ENCODE measurements at places on chromosomes 16 and 17.
A peak's percentile ranks its signal among the peaks of the same experiment; 100 is the strongest.

GRCh38 chr16:15925631-15926030 lies 23.8 kb upstream of the ABCC1 start:
- DNase-seq: no peak

GRCh38 chr16:55663765-55664677 lies 8.2 kb downstream of the SLC6A2 start:
- no peak for DNase-seq

DNA sequence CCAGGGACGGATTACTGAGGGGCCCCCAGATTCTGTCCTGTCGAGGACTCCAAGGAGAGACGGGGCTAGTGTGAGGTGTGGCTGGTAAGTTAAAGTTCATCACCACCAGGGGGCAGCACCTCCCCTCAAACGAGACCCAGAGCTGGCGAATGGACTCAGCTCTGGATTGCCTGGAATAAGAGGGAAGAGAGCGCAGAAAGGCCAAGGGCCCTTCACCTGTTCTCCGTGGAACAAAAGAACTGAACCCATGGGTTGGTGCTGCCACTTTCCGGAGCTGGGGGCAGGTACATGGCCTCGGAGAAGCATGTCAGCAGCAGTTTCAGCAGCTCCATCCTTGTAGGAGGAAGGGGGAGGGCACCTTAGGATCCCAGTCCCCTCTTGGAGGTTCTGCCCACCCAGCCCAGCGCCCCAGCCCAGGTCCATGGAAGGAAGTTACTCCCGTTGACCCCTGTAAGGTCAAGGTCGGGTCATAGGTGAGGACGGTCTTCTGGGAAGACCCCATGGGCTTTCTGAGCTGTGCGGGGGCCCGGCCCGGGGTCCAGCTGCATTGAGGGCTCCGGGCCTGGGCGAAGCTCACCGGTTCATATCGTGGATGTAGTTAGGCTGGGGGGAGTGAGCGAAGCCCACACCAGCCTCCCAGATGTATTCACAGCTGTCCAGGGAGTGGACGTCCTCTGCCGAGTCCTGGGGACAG lies 10.8 kb downstream of the HID1 start:
- DNase-seq: peak; percentile 71

DNA sequence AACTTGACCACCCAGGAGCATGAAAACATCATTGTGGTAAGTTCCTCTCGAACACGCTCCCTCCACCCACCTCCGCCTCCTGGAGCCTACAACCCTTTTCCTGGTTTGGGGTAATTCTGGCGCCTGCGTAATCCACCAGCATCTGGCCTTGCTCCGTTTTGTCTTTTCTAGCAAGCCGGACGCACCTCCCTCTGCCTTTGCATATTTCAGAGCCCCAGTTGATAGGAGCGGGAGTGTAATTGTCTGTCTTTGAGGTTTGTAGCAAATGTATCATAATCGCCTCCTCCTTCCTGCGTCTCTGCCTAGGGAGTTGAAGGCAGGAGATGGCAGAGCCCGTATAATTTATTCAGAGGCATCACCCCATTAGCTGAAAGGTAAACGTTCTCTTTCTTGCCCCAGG lies 121.3 kb upstream of the PLCG2 start:
- no peak for DNase-seq

GRCh38 chr17:8405499-8406016 lies 7.9 kb upstream of the RNF222 start:
- DNase-seq: no peak

DNA sequence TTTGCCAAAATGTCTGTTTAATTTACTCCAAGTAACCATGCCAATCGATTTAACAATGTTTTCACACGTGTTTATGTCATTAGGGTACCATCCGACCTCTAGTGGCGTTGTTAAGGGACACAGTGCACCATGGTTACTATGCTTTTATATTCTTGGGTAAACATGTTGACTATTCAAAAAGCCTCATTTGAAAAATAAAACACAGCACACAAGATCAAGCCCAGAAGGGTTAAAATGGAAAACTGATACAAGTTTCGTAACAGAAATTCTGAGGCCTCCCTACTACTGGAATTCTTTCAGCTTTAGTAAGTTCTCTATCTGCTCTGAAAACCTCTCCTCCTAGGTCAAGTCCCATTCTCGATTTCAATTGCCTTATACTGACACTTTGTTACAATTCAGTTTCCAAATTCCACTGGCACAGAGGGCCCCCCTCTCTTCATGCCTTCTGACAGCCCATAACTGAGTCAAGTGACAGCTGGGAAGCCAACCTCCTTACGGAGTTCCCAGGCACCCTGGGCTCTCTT lies 2.1 kb downstream of the CFAP20 start:
- no peak for DNase-seq

DNA sequence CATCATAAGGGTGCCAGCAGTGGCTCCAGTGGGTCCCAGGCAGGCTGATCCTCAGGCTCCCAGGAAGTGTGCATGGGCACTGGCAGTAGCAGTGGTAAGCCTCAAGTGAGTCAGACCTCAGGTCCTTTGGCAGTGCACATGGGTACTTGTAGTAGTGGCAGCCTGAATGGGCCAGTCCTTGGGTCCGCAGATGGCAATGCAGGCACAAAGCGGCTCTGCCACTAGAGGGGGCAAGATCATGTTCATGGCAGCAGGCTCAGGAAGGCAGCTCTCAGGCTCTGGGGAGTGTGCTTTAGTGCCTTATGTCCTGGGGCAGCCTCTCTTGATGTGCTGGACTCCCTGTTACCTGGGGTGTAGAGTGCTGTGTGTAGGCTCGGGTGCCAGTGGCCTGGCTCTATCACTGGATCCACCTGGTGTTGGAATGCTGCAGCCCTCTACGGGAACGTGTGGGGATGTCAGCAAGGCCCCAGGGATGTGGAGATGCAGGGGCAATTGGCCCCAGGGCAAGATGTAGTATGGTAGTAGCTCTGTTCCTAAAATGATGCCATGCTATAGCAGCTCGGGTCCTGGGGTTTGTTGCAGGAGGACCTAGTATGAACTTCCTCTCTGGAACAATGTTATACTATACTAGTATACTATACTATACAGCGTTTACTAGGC lies 11.0 kb downstream of the ACSM3 start:
- peak; percentile 55 for DNase-seq

- DNase-seq: no peak
Observed at GRCh38 chr16:66003201-66003600, 363.3 kb upstream of the CDH5 start.

DNA sequence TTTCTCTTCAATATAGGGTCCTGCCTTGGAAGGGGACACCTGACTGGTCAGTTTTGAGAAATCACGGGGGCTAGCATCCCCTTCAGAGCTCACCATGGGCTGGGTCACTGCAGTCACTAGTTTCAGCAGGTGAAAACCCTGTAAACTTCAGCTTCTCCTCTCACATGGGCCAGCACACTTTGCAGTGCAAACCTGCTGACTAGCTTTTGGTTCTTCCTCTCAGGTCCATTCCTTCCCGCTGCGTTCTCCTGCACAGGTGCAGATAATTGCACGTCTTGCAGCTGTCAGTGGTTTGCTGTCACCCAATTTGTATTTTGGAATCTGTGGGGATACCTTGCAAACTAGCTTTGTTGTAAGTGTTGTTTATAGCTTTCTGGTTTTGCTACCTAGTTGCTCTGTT lies 95.1 kb downstream of the LYRM1 start:
- DNase-seq: no peak

- no peak for DNase-seq
Observed at GRCh38 chr16:68366062-68366461, 55.2 kb downstream of the PRMT7 start.

DNA sequence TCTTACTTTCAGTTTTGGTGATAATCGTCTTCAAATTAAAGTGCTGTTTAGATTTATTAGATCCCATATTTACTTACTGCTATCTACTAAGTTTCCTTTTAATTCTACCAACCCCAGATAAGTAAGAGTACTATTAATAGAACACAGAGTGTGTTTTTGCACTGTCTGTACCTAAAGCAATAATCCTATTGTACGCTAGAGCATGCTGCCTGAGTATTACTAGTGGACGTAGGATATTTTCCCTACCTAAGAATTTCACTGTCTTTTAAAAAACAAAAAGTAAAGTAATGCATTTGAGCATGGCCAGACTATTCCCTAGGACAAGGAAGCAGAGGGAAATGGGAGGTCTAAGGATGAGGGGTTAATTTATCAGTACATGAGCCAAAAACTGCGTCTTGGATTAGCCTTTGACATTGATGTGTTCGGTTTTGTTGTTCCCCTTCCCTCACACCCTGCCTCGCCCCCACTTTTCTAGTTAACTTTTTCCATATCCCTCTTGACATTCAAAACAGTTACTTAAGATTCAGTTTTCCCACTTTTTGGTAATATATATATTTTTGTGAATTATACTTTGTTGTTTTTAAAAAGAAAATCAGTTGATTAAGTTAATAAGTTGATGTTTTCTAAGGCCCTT lies 56.8 kb downstream of the HLF start:
- no peak for DNase-seq

DNA sequence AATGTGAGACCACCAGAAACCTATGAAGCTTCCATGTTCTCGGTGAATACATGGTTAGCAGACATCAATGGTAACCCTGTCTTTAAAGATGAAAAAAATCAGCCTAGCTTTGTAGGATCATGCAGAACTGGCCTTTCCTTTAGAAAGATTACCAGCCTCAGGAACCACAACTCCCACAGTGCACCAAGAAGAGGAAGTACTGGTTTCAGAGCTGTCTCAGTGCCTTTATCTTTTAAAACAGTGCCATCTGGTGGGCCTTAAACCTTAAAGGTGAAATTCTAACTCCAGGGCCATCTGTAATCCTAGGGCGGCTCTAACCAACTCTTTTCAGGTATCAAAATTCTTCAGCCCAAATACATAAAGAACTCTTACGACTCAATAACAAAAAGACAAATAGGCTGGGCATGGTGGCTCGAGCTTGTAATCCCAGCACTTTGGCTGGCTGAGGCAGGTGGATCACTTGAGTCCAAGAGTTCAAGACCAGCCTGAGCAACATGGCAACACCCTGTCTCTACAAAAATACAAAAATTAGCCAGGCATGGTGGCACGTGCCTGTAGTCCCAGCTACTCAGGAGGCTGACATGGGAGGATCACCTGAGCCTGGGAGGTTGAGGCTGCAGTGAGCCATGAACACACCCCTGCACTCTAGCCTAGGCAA lies 5.4 kb downstream of the ATPAF2 start:
- no peak for DNase-seq

DNA sequence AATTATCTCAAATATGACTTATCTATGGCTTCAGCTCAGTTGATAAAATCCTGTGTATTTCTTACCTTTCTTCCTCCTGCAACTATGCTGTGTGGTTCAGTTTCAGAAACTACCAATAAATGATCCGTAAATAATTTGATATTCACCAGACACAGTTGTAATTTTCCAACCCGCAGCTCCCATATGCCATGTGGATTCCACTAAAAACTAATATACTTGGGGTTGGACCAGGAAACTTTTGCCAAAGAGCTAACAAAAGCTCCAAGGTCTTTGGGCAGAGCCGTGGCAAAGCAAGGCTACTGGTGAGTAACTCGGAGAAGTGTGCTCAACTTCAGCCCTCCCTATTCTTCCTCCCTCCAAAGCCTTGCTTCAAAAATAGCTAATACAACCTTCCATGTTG lies 2.3 kb upstream of the CHST6 start:
- no peak for DNase-seq

GRCh38 chr17:66398617-66399016 lies 96.2 kb downstream of the PRKCA start:
- no peak for DNase-seq

DNA sequence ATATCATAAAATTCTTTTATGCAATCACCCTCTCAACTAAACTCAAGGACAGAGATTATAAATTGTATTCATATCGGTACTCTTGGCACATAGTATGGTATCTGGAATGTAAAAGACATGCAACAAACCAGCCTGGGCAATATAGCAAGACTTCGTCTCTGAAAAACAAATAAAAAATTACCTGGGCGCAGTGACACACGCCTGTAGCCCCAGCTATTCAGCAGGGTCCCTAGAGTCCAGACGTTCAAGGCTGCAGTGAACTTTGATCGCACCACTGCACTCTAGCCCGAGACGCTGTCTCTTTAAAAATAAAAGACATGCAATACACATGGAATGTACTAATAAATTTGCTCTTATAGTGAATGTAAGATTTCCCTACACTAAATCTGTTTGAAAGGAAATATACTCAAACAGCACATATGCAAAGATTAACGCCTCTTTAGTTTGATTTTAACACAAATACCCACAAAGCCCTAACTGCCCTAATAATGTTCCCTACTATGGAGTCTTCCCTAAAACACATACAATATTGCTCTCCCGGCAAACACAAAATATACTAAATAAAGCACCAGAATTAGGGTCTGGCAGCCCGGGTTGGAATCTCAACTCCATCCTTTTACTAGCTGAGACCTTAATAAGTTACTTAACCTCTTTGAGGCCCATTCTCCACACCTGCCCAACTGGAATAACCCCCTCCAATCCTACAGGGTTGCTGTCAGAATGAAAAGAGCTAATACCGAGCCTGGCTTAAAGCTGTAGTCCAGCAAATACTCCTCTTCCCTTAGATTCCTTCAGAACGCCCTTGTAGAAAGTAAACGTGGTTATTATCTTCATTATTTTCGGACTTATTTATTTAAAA lies 1.2 kb downstream of the ABCA5 start:
- DNase-seq: no peak

DNA sequence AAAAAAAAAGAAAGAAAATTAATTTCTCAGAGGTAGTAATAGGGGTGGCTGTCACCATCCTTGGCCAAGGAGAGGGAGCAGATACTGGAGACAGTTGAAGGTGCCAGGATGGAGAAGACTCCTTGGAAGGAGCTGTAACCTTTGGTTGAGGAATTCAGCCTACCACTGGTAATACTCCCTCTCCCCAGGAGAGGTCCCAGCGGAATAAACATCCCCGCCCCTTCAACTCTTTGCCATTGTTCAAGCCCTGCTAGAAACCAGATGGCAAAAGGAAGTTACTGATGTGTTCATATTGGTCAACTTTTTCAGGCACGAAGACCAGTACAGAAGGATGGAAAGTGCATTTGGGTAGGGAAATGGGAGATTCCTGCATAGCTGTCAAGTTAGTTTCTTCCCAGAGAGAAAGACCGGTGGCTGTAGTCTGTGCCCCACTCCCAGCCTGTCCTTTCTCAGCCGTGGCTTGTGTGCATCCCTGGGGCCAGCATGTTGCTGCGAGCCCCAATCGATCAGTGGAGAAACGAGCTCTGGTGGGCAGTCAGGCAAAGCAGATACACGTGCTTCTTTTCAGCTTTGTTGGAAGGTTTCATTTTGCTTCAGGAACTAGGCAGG lies 612.1 kb downstream of the MAF start:
- no peak for DNase-seq

- DNase-seq: no peak
Observed at GRCh38 chr17:79251824-79252223, 177.2 kb downstream of the ENGASE start.
